ENCODE measurements at places on chromosomes 11 and 22.

GRCh38 chr11:20369826-20370225, 6.3 kb downstream of the HTATIP2 start:
- no peak for DNase-seq

DNA sequence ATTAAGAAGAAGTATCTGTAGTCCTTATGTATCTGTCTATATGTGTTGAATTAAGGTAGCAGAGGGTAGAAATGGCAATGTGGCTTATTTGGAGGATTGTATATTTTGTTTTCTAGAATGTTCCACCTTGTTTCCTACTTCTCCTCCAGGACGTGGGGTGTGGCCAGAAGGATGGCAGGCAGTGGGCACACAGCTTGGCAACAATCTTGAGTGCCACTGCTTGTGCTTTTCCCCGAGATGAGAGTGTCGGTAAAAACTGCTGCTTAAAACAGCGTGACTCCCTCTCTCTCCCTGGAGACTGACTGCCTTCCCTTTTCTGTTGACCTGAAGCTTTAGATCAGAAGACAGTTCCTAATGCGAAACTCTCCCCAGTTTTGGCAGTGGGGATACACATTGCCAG, 61.2 kb downstream of the FAT3 start:
- DNase-seq: no peak

DNA sequence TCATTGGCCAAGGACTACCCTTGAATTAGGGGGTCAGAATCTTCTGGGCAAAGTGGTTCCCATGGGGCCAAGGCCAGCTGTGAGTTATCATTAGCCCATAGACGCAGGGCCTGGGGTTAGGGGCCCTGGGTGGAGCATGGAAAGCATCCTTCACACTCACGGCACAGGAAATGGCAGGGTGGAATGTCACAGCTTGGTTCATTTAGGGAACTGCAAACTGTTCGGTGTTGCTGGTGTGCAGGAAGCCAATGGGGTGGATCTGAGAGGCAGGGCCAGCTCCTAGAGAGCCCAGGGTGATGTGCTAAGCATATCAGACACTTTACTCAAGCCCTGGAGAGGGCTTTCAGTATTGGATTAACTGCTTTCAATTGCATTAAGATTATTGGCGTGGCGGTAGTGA, 42.9 kb downstream of the TECTA start:
- DNase-seq: no peak

- no peak for DNase-seq
These were observed 186.5 kb downstream of the SWAP70 start for GRCh38 chr11:9850224-9850895.

DNA sequence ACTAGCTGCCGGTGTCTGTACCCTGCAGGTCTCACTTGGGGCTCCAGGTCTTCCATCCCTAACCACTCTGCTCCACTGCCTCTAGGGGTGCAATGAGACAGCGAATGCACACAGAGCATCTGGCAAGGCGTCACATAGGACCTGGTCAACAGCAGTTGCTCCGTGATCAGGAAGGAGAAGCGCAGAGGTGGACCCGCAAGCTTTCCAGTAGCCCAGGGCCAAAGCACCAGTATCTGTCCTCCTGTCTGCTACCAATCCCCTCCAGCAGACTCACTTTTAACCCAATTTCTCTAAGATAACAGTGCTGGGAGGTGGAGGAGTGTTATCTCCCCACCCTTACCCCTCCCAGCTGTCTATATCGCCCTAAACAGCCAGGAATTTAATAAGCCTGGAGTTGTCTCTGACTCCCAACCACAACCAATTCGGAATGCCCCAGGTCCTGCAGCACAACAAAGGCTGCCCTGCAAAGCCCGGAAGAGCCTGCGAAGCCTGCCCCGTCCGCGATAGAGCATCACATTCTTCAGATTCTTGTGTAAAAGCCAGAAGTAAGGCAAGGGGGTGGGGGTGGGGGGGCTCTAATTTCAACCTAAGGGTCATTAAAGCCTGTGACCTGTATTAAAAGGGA, 19.3 kb downstream of the MYH9 start:
- no peak for DNase-seq

DNA sequence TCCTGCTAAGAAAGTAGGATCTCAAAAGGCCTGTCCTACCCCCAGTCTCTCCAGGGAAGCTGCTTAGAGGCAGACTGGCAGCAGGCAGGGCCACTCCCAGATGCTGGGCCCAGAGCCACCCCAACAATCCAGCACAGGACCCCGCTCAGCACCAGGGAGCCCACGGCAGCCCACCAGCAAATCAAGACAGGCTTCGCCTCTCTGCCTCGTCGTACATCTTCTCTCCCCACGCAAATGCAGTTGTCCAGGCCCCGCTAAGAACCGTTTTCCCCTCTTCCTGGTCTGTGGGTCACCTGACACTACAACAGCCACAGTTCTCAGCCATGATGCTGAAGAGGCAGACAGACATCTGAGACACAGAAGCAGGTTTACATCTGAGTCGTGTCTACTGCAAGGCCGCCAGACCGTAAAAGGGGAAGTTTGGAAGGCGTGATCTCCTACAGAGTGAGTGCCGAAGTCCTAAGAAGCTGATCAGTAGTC, 51.1 kb downstream of the IGSF9B start:
- DNase-seq: no peak

- DNase-seq: no peak
These were observed 136.6 kb downstream of the ELP4 start for GRCh38 chr11:31646216-31646615.

DNA sequence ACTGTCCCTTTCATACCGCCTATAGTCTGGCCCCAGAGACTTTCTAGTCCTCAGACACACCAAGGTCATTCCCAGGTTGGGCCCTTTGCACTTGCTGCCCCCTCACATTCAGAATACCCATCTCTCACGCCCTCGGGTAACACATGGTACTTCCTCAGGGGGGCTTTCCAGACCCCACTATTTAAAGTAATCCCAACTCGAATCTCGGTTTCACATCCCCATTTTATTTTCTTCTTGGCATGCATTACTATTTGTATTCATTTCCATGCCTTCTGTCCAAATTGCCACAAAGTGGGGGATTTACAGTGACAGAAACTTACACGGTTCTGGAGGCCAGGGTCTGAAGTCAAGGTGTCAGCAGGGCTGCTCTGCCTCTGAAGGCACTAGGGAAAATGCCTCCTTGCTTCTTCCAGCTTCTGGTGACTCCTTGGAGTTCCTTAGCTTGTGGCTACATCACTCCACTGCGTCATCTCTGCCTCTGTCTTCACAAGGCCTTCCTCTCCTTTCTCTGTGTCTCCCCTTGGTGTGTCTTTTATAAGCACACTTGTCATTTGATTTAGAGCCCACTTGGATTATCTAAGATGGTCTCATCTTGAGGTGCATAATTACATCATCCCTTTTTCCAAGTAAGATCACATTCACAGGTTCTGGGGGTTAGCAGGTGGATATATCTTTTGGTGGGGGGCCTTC, 15.1 kb downstream of the RCN1 start:
- DNase-seq: no peak

- no peak for DNase-seq
These were observed 81.3 kb downstream of the SERGEF start for GRCh38 chr11:17931595-17931994.

GRCh38 chr11:128888034-128888985, 2.8 kb upstream of the KCNJ5 start:
- no peak for DNase-seq

DNA sequence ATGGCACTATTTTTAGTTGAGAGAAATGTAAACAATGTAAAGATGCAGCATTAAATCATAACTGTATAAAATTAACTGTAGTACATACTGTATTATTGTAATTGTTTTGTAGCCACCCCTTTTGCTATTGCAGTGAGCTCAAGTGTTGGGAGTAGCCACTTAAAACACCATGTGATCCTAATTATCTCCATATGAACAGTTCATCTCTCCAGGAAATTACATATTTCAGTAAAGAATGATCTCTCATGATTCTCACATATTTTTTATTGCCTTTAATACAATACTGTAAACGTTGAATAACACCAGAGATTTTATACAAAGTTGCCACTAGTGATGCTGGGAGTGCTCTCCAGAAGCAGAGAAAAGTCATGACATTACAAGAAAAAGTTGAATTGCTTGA, 1768.6 kb downstream of the LRRC4C start:
- no peak for DNase-seq

DNA sequence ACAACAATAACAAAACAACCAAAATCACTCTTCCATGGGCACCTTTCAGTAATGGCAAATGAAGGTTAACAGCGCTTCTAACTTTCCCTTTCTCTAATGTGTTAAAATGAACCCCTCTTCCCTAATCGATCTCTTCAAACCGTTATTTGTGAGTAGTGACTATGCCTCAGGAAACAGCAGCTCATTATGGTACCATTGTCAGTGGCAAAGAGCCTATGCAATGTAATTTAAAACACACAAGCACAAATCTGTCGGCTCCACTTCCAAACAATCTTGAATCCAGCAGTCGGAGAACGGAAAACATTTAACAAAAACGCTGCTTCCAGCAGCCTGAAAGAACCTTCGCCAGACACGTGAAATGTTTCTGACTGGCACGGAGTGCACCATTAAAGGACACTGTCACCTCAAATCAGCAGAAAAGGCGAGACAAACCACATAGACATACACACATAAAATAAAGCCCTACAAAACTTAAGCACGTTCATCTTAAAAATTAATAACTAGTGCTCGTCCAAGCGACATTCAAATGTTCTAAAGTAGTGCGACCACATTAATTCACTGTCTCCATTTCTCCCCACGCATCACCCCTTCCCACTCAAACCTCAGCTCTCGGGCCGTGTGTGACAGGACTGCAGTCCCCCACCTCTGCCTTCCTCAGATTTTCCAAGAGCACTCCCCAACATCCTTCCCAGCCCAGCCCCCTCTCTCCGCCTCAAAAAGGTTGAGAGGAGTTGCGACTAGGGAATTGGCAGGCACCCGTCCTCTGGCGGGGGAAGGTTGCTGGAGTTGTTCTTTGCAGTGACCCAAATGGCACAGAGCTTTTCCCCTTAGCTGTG, 748 bp downstream of the RAB30 start:
- peak; percentile 26 for DNase-seq

GRCh38 chr22:38035530-38035885, 21.7 kb upstream of the PICK1 start:
- no peak for DNase-seq

- no peak for DNase-seq
These were observed 130.9 kb upstream of the CCDC179 start for GRCh38 chr11:22991196-22991595.

DNA sequence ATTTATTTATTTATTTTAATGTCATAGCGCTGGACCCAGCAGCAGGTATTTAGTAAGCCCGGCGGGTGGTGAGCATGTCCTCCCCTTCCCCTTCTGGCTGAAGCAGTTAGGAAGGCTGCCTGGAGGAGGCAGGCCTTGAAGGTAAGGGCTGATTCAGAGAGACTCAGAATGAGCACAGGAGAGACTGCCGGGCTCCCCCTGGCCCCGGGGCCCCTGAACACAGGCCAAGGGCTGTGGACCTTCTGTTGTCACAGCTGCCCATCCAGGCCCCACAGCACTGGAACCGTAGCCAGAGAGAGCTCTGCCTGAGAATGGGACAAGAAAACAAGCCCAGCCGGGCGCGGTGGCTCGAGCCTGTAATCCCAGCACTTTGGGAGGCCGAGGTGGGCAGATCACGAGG, 52.8 kb downstream of the KCNJ4 start:
- no peak for DNase-seq

DNA sequence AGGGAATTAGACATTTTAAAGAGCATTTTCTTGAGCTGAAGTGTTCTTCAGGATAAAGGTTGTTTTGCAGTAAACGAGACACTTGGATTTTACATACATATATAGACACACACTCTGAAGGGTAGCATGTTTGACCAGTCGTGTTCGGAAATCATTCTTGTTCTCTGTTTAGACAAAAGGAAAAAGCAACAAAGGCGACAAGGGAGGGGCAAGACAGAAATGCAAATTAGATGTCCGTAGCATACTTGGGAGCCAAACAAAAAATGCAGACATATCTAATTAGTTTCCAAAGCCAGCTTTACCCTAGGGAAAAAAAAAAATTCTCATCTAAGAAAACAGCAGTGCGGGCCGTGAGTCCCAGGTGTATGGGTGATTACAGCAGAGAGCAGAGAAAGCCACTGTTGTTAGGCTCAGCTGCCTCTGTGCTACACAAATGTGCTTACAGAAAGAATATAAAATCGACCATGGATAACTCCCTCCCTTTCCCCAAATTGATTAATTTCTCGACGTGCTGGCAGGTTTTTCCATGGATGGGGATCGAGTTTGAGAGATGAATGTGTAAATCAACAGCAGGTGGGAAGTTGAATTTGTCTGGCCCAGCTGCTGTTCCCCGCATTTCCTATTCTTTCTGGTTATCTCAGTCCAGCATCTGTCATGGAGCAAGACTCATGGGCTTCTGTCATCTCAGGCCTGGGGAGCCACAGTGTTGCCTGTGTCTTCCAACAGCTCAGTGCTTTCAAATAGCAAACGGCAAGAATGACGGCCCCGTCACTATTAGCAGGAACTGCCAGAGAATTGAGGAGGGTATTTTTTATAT, 176.5 kb upstream of the TTC12 start:
- DNase-seq: no peak

- DNase-seq: no peak
These were observed 46.5 kb downstream of the FBLN1 start for GRCh38 chr22:45548991-45549761.

GRCh38 chr22:40507491-40507890, 129.0 kb downstream of the MRTFA start:
- no peak for DNase-seq

GRCh38 chr22:37018086-37018814, 997 bp downstream of the TST start:
- no peak for DNase-seq

GRCh38 chr11:115990004-115990447, 485.8 kb upstream of the CADM1 start:
- no peak for DNase-seq

- peak; percentile 21 for DNase-seq
These were observed 20.5 kb upstream of the CCDC134 start for GRCh38 chr22:41779929-41780505.

DNA sequence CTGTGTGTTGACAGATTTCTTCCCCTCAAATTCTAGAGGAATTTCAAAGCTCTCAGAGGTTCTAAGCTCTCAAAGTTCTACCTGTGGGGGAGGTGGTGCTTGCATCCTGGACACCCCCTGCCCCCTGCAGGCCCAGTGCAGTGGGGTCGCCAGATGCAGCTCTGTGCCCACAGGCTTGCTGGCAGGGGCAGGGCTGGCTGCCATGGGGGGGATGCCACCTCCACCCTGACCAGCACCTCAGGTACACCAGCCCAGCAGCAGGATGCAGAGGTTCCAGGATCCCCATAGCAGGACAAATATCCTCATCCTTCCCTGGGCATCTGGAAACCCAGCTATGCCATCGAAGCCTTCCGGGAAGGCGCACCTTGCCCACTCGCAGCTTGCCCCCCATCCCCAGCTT, 91.1 kb downstream of the BRD1 start:
- DNase-seq: no peak

- DNase-seq: peak; percentile 75
These were observed 89.8 kb downstream of the RPS6KA4 start for GRCh38 chr11:64448599-64449380.

Data from stimulated activated CD4-positive, alpha-beta T cell treated with anti-CD3 and anti-CD28 coated beads, Interleukin-4, amount 100 ng/mL, for 1 hour (primary cell).